Stimulated activated CD4-positive, alpha-beta T cell treated with anti-CD3 and anti-CD28 coated beads, Interleukin-15, amount 100 ng/mL, for 48 hours (primary cell): ENCODE measurements at places on chromosomes 13 and 19.

DNA sequence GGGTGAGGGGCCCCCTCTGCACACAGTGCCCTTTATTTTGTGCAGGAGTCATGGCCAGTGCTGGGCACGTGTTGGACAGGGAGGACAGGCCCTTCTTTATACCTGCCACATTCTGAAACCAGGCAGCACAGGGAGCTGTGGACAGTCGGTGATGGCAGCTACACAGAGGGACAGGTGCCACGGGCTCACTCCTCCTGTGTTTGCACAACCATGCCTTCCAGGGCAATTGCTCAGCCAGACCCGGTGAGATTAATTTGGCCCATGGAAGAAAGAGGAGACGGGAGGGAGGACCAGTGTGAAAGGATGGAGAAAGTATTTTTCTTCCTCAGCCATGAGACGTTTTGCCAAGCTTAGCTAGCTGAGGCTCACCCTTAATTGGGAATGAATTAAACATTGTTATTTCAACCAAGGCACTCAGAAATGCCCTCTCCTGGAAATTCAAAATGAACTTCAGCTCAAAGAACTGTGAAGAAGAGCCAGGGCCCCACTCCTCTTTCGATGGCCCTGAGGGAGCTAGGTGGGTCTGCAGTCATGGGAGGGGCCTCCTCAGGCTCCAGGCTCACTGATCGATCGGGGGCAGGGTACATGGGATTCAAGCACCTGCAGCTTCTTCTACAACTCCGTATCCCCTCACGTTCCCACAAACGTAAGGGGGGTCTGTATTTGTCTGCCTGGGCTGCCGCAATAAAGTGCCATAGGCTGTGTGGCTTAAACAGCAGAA lies 41.2 kb downstream of the SHISA2 start:
- no peak for DNase-seq

DNA sequence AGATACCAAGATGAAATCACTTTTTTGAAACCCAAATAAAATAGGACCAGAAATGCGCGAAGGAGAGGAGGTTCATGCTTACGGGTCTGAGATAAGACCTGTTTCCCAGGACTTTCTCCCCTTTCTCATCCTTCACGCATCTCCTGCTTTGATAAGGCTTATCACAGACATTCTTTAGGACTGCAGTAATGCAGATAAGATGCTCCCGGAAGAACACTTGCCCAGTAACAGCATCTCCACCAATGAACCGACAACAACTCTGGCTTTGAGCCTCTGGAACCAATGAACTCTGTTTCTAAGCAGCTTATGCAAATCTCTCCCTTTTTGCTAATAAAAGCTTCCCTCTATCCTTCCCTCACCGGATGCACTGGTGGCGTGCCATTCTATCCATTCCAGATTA lies 783.4 kb upstream of the ARGLU1 start:
- DNase-seq = no peak

- no peak for DNase-seq
These were observed 29.8 kb downstream of the PPP2R1A start for GRCh38 chr19:52219611-52220010.

DNA sequence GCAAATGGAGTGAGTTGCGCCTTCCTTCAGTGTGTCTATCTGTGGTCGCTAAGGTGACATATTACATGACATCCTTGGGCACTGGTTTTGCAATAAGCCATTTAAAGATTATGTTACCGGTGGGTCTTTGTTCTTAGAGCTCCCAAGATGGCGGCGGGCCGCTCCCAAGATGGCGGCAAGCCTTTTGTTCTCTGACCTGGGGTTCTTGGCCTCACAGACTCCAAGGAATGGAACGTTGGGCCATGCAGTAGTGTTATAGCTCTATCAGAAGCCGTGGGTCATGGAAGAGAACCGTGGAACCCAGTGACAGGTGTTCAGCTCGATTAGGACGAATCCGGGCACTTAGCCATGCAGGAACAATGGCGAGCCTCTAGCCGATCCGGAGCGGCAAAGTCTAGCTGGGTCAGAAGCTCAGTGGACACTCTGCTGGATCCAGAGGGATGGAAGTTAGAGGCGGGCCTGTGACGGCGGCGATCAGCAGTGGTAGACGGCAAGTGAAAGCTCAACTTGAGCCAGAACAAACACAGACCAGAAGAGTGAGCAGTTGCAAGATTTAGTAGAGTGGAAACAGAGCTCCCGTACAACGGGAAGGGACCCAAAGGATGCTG lies 188.6 kb downstream of the TEX29 start:
- no peak for DNase-seq

- DNase-seq = no peak
These were observed 172.1 kb upstream of the CSNK1A1L start for GRCh38 chr13:37277435-37278144.

- DNase-seq = no peak
These were observed 1814.9 kb downstream of the SLITRK5 start for GRCh38 chr13:89486065-89486464.

DNA sequence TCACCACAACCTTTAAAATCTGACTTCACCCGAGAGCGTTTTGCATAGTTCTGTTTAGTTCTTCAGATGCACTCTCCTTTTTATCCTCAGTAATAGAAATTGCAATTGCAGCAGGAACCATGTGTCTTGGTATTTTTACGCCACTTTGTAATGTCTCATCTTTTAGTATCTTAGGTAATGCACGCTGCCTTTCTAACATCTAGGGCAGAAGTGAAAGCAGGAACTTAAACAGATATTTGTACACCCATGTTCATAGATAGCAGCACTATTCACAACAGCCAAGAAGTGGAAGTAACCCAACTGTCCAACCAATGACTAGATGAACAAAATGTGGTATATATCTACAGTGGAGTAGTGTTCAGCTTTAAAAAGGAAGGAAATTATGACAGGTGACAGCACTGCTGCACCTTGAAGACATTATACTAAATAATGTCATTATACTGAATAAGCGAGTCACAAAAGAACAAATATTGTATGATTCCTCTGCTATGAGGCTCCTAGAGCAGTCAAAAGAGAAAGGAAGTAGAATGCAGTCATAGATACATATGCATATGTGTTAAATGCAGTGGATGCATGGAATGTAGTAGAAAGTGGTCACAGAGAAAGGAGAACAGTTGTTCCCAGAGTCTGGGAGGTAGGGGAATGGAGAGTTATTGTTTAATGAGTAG lies 105.9 kb upstream of the GJB6 start:
- no peak for DNase-seq

DNA sequence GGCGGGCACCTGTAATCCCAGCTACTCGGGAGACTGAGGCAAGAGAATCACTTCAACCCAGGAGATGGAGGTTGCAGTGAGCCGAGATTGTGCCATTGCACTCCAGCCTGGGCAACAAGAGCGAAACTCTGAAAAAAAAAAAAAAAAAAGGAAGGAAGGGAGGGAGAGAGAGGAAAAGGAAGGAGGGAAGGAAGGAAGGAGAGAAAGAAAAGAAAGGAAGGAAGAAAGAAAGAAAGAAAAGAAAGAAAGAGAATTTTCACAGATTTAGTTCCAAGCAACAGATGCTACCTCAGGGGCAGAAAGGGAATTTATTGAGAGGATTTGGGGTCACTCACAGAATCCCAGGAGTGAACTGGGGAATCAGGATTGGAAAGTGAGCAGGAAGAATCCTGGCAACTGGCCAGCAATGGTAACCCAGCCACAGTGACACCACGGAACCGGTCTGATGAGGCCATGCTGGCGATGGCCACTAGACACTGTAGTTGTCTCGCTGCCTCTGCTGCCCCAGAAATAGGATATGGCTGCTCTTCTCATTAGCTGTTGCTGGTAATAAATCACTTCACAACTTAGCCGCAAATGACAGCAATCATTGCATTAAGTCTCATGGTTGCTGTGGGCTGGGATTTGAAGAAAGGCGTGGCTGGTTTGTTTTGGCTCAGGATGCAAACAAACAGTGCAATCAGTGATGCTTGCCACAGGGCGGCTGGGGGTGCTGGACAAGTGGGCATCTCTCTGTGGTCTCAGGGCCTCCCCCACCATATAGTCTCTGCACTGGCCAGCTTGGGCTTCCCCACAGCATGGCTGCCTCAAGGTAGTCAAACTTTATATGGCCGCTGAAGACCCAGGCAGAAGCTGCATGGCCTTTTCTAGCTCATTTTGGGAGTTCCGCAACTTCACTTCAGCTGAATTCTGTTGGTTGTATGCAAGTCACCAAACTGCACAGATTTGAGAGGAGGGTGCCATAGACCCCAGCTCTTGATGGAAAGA lies 5.2 kb upstream of the BCAM start:
- no peak for DNase-seq

GRCh38 chr13:106523576-106523975 lies 11.9 kb downstream of the EFNB2 start:
- no peak for DNase-seq

DNA sequence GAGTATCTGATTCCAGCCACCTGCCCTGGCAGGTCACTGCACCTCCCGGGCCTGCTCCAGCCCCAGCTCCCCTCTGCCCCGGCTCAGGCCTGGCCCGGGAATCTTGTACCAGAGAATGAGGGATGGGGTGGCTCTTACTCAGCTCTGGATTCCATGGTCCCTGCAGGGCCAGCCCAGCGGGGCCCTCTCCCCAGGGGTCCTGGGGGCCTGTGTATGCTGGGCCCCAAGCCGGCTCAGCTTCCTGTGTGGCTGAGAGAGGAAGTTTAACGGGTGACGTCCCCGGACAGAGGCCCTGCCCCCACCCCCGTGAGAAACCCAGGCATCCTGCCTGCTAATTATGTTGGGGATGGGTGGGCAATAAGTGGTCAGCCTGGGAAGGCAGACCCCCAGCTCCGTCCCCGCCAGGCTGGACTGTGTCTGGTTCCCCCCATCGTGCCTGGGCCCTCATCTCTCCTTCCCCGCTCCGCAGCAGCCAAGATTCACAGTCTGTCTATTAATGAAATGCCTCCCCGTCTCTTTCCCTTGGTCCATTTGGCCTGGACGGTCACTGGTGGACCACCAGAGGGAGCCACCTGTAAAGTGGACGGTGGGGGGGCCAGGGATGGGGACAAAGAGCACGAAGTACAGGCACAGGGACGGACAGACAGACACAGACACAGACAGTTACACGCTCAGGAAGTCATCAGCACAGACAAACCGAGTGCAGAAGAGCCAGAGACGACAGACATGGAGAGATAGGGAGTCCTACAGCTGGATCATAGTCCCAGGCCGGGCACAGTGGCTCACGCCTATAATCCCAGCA lies at the start of gene DENND1C:
Gene DENND1C, minus strand, starts transcription at position 247 of the 802 bp plus-strand sequence. Its CDS starts 92 bp downstream, at position 155.
- no peak for DNase-seq

GRCh38 chr13:37070956-37071355 lies 11.5 kb upstream of the SUPT20H start:
- DNase-seq = no peak

DNA sequence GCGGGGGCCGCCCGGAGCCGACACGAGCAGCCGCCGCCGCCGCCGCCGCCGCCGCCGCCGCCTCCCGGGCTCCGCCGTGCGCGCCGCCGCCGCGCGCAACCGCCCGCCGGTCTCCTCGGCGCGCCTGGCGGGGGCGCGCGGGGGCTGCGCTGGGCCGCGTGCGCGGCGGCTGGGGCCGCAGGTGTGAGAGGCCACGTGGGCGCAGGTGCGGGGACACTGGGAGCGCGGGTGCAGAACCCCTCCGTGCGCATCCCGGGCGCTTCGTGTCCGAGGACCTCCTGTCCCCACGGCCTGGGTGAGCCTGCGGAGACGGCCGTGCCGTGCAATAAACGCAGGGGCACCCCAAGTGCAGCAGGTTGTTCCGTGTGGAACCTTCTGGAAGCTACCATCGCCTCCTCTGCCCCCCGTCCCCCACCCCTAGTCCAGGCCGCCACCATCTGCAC lies at the start of gene LINGO3:
Gene LINGO3, minus strand, starts transcription at position 41 of the 443 bp plus-strand sequence. CDS start 16,378 bp downstream, outside the sequence.
- DNase-seq = no peak

DNA sequence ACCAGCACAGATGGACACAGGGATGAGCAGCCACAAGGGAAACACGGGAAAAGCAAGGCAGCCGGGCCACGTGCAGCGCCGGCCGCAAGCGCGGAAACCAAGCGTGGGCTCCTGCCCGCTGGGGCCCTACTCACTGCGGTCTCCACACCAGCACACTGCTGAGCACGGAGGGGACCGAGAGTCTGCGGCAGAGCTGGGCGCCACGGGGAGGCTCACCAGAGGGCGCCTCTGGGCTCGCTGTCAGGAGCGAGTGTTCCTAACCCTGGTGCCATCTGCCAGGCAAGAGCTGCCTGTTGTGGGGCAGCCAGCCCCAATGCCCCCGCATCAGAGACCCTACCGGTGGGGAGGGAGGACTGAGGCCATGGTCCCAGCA lies 26.5 kb downstream of the MPND start:
- DNase-seq = peak; percentile 70

GRCh38 chr13:23903906-23904280 lies 6.6 kb upstream of the C1QTNF9B start:
- no peak for DNase-seq

GRCh38 chr13:21176982-21177284 lies 475 bp downstream of the MRPL57 start:
- peak; percentile 7 for DNase-seq

- no peak for DNase-seq
These were observed 27.2 kb upstream of the NAPA start for GRCh38 chr19:47542030-47542475.

GRCh38 chr19:511101-511851 lies 4.0 kb downstream of the TPGS1 start:
- peak; percentile 60 for DNase-seq
